ENCODE measurements at places on chromosomes 1 and 21.

DNA sequence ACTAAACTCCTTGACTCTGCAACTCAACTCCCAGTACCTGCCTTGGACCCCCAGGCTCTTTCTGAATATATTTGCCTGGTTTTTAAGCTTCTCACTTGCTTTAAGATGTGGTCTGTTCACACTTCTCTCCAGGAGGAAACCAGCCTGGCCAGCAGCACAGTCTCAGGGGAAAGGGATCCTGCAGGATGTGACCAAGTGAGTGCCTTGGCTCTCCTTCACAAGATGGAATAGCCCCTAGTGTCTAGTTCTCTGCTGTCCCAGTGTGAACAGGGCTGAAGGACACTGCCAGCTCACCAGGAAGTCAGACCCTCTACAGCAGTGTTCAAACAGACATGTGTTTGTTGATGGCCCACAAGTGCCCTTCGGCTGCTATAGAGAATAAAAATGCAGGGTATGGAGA, 32.9 kb downstream of the CD244 start:
- no peak for DNase-seq

DNA sequence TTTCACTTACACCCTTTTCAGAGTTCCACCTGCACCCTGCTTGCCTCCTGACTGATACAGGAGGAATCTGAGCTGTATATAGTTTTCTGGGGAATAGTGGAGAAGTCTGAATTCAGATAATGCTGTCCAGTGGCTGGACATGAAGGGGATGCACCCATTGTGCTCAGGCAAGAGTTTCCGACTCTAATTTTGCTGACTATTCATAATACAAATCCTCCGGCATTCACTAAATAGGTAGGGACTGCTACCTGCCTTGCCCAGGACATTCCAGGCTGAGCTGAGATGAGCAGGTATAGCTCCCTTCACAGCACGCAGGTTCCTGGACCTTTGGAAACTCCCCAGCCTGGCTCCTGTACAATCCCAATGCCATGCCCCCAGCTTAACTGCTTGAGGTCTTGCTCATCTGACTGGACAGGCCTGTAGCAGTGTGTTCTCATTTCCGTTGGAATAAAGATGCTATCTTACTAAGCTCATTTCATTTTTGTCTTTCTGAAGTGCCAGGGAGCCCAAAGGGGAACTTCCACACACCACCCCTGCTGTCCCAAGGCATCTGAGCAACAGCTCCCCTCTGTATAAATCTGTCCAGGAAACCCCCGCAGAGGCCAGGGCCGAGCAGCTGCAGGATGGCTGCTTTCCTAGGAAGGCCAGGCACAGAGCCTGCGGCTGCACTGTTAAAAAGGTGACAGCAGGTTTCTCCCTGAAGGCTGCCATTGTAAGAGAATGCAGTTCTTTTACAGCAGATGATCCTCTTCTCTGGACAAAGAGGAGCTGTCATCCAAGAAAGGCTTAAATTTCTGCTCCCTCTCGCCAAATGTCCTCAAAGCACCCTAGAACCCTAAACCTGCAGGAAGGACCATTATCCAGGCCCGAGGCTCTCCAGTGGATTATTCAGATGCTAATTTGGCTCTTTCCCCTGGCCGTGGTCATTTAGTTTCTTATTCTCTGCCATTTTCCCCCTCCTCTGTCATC, 21.7 kb upstream of the VASH2 start:
- DNase-seq: no peak

- DNase-seq: no peak
Measured at GRCh38 chr1:229048896-229049295, 222.0 kb upstream of the RAB4A start.

DNA sequence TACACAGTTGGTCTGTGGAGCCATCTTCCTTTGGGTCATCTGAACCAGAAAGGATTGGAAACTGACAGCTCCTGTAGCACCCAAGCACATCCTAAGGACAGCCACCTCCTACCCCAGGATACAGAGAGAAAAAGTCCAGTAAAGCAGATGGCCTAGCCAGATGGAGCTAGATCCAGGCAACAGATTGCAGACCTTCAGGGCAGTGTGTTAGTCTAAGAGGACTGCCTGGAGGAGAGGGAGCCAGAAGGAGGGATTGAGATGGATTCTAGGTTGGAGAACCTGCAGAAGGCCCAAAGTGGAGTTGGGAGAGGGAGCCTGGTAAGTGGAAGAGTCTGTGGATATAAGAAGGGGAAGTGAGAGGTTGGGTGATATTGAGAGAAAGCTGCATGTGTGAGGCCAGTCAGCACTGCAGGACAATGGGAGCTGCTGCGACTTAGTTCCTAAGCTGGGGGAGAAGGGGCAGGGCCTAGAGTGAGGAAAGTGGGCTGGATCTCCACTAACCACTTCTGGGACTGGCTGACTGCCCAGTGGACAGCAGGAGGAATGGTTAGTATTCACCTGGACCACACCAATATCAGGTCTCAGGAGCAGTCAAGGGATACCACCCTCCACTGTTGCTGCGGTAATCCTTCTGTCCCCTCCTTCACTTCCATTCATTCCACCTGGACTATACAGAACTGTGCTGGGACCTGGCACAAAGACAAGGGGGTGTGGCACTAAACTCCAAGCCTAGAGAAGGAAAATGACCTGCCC, 13.4 kb downstream of the BCAN start:
- no peak for DNase-seq

- no peak for DNase-seq
Measured at GRCh38 chr1:182211386-182211785, 149.9 kb upstream of the ZNF648 start.

GRCh38 chr1:91594383-91595055, 93.9 kb downstream of the CDC7 start:
- DNase-seq: no peak

DNA sequence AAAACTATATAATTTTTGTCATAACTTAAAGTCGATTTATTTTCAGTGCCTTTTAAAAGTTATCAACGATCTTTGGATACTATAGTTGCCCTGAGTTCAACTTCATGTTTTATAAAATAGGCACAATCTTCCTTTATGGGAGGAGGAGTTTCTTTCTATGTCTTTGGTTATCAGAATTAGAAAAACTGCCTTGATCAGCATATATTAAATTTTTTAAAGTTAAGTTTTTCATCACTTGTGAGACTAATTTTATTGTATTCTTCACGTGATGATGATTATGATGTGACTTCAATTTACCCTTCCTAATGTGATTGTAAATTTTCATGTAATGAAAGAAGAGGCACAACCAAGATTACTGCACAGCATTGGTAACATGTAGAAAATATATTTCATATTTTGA, 58.2 kb upstream of the TMPRSS15 start:
- no peak for DNase-seq

DNA sequence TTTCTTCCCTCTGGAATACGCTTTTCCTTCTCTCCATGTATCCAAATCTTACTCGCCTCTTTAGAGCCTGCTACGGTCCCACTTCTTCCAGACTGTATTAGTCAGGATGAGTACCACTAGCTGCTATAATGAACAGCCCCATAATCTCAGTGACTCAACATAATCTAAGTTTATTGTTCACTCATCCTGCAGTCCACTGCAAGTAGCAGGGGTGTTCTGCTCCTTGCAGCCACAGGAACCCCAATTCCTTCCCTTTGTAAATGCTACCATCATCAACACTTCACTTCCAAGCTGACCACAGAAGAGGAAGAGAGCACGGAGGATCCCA, 18.1 kb upstream of the LDLRAP1 start:
- DNase-seq: no peak

- no peak for DNase-seq
Measured at GRCh38 chr1:96550061-96550460, 171.5 kb upstream of the PTBP2 start.

- DNase-seq: no peak
Measured at GRCh38 chr1:20625176-20626097, 7.8 kb upstream of the PINK1 start.

- no peak for DNase-seq
Measured at GRCh38 chr1:8662380-8663072, 154.9 kb downstream of the RERE start.

DNA sequence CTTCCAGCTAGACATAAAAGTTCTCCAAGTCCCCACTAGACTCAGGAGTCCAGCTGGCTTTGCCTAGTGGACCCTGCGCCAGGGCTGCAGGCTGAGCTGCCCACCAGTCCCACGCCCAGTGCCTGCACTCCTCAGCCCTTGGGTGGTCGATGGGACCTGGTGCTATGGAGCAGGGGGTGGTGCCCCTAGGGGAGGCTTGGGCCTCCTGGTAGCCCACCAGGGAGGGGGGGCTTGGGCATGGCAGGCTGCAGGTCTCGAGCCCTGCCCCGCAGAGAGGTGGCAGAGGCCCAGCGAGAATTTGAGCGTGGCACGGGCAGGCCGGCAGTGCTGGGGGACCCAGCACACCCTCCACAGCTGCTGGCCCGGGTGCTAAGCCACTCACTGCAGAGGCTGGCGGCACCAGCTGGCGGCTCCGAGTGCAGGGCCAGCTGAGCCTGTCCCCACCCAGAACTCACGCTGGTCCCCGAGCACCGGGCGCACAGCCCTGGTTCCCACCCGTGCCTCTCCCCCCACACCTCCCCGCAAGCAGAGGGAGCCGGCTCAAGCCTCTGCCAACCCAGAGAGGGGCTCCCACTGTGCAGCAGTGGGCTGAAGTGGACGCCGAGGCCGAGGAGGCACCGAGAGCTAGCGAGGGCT, 30.2 kb upstream of the GBP5 start:
- no peak for DNase-seq

- no peak for DNase-seq
Measured at GRCh38 chr1:236864996-236865817, 70.1 kb downstream of the MTR start.

DNA sequence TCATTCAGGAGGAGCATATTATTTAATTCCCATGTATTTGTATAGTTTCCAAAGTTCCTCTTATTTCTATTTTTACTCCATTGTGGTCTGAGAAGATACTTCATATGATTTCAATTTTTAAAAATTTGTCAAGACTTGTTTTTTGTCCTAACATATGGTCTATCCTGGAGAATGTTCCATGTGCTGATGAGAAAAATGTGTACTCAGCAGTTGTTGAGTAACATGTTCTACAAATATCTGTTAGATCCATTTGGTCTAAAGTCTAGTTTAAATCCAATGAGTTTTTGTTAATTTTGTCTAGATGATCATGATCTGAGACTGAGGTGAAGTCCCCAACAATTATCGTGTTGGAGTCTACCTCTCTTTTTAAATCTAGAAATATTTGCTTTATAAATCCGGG, 14.5 kb downstream of the PSMG1 start:
- no peak for DNase-seq

GRCh38 chr1:36217670-36218069, 6.6 kb upstream of the THRAP3 start:
- no peak for DNase-seq

DNA sequence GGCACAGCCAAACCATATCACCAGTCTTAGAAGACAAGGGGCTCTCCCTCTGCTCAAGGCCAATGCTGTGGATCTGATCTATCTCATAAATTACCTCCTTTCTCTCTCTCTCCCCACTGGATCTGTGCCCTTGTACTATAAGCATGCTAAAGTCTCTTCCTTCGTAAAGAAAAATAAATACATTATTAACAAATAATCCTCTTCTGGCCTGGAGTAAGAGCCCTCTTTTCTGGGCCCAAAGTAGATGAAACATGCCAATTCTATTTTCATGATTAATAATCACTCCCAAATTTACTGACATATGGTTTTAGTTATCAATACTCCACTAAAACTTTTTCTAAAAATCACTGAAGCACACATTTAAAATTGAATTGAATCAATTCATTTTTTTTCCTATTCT, 889.7 kb downstream of the ADGRL2 start:
- DNase-seq: no peak

Measured in activated CD4-positive, alpha-beta memory T cell treated with anti-CD3 and anti-CD28 coated beads for 36 hours (primary cell).